ENCODE measurements at places on chromosomes 2 and 18.

DNA sequence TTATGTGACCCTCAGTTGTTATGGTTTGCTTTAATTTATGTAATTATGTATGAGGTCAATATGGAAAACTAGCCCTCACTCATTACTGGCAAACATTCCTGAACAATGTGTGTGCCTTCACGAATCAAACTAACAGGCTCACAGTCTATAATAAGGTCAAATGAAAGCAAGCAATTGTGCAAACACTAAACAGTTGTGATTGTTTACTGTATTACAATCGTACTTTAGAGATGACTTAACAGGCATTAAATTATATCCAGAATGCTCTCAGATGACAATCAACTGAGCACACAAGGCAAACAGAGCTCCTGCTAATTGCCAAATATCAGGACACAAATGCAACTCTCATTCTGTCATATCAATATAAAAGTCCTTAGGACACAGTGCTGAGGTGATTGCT, 29.5 kb downstream of the COL5A2 start:
- no peak for DNase-seq

DNA sequence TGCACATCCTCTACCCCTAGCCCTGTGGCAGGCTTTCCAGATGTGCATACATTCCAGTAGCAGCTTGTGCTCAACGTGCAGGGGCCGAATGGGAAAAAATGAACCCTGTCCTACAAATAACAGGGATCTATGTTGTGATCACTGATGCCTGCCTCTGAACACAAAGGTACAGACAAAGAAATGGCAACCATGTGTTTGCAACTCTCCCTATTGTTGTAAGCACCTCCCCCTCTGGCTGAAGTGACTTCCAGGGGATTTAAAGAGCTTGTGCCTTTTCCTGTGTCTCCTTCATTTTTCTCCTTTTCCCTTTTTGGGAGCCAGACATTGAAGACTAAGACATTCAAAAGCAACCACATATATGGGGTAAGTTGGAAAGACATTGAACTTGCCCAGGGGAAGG, 21.6 kb downstream of the ARHGAP25 start:
- no peak for DNase-seq

DNA sequence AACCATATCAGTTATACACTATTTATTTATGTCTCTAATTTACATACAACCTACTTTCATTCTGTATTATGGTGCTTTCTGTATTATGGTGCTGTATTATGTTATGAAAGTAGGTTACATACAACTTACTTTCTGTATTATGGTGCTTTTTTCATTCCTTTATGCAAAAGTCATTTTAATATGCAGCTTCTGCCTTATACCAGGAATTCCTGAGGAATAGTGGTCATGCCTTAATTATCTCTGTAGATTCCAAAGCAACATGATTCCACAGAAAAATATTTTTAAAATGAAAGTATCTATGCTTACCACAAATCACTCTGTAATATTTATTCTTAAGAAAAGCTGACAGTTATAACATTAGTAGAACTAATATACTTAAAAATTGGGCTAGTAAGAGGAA, 922.0 kb upstream of the NRXN1 start:
- DNase-seq, result no peak

DNA sequence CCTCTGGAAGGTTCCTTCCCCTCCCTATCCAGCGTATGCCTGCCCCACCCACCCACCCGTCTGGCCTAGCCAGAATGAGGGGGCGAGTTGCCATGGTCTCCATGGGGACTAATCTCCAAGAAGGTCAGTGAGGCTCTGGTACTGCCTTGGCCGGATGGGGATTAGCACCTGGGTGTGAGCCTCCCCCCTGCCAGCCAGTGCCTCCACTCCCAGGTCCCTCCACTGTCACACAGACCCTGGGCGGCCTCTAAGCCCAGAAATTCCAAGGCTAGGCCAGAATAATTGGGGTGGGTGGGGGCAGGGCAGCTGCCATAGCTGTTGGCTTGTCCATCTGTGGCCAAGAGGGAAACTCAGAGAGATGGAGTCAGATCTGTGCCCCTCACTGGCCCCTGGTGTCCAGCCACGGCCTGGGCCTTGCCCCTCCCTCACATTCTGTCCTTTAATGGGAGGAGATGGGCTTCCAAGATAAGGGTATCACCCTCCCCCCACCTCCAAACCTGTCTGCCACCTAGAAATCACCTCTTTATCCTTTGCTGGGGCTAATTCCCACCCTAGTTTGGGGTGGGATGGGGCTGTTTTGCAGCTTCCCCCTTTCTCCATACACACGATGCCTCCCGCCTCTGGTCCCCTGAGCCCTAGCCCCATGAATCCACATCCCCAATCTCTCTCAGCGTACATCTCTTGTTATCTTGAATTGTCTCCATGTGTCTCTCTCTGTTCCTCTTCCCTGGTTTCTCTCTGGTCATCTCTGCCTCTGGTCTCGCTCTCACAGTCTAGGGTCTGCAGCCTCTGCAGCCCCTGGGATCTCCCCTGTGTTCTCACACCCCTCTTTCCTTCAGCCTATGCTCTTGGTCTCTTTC, 6.0 kb upstream of the CRYBA2 start:
- DNase-seq, result no peak

DNA sequence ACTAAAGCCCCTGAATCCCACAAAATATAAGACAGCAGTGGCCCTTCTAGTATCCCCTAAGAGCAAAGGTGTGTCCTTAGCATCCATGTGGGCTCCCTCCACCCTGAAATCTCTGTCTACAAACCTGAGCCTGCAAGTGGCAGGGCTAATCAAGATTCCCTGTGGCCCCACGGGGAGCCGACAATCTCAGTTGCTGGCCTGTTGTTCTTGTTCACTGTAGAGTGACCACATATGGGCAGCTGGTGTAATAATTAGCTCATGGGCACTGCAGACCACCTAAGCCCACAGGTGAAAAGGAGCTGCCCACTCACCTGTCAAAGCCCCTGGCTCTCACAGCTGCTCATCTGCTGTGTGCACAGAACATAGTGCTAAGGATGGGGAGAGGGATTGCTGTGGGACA, 102.3 kb downstream of the MRO start:
- no peak for DNase-seq

- DNase-seq, result no peak
Observed at GRCh38 chr2:77443076-77443475, 79.1 kb downstream of the LRRTM4 start.

DNA sequence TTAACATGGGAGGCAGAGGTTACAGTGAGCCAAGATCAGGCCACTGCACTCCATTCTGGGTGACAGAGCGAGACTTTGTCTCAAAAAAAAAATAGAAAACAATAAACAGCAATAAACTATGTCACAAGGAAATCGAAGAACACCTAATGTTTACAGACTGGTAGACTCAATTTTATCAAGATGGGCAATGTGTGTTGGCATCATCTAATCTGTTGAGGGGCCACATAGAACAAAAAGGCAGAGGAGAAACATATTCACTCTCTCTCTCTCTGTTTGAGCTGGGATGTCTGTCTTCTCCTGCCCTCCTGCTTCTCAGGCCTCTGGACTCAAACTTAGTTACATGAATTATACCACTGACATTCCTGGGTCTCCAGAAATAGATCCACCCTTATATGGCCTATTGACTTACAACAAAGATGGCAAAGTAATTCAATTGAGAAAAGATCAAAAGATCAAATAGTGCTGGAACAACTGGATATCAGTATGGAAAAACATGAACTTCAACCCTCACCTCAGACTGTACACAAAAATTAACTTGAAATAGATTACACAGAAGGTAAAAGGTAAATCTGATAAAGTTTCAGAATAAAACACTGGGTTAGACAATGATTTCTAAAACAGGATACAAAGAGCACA, 703.8 kb upstream of the CRIM1 start:
- DNase-seq, result no peak

DNA sequence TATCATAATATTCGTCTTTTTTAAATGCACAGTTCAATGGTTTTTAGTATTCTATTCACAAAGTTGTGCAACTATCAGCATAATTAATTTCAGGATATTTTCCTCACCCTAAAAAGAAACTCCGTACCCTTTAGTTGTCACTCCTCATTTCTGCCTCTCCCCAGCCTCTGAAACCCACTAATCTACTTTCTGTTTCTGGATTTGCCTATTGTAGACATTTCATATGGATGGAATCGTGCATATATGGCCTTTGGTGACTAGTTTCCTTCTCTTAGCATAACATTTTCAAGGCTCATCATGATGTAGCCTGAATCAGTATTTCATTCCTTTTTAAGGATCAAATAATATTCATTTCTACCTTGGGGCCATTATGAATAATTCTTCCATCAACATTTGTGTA, 18.5 kb downstream of the NEURL3 start:
- DNase-seq, result no peak

DNA sequence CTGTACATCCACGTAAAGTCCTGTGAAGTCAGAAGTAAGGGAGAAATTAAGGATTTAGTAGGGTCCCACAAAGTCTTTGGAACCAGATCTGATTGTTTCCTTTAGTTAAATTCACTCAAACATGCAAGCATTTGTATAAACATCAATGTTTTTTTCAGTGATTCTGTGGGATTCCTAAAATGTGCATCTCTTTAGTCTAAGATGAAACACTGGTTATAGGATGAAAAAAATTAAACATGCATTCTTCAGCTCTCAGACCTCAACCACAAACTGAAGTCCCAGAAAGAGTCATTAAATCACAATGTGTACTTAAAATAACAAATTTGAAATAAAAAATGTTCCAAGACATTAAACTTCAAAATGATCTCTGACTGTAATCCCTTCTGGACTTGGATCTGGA, 76.5 kb upstream of the APCDD1 start:
- DNase-seq, result no peak

DNA sequence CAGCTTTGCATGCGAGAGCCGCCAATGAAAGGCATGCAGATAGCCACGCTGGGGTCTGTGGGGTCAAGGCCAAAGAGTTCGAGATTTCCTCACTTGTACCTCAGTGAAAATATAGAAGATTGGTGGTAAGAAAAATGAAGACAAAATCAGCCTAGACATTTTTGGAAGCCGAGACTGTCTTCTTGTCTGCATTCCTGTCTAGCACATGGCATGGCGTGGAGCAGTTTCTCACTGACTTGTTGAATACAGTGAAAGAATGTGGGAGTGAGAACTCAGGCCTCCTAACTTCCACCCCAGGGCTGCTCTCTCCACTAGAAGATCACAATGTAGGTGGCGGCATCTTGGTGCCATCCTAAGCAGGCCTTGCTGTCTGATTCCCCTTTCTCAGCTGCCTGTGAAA, 740.8 kb upstream of the HS6ST1 start:
- DNase-seq, result no peak

GRCh38 chr2:203185864-203186263, 53.0 kb upstream of the CYP20A1 start:
- no peak for DNase-seq

DNA sequence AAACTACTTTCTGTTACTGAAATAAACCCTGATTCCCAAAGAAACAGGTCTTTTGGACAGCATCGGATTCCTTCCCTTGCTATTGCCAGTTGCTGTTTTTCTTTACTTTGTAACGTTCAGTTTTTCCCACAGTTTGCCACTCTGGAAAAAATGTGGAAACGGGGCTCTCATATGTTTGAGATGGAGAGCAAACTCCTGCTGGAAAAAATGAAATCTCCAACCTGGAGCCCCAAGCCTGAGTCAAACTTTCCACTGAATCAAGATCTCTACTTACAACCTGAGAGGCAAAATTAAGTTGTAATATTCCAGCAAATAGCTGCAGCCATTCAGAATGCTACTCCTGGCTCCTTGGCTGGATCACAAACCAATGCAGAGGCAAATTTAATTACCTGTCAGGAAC, 270.7 kb downstream of the SRBD1 start:
- DNase-seq, result no peak

- DNase-seq, result peak; percentile 80
Observed at GRCh38 chr18:9117980-9118841, 15.7 kb downstream of the NDUFV2 start.

DNA sequence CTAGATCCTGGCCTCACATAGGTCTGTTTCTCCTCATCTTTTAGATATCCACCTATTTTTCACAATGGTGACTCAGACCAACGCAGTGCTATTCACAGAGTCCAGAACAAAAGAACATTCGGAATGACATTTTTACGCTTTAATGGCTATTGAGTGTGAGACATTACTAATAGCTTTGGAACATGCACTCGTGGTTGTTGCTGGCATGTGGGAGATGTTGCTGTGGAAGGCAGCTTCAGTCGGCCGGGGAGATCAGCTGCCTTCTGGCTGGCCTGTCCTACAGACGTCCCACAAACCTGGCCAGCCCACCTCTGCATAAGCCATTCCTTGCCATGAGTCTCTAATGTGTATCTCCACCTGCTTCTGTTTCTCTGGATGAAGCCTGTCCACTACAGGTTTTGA, 3.4 kb downstream of the MBP start:
- no peak for DNase-seq

- no peak for DNase-seq
Observed at GRCh38 chr2:147108548-147108947, 736.3 kb upstream of the ACVR2A start.

DNA sequence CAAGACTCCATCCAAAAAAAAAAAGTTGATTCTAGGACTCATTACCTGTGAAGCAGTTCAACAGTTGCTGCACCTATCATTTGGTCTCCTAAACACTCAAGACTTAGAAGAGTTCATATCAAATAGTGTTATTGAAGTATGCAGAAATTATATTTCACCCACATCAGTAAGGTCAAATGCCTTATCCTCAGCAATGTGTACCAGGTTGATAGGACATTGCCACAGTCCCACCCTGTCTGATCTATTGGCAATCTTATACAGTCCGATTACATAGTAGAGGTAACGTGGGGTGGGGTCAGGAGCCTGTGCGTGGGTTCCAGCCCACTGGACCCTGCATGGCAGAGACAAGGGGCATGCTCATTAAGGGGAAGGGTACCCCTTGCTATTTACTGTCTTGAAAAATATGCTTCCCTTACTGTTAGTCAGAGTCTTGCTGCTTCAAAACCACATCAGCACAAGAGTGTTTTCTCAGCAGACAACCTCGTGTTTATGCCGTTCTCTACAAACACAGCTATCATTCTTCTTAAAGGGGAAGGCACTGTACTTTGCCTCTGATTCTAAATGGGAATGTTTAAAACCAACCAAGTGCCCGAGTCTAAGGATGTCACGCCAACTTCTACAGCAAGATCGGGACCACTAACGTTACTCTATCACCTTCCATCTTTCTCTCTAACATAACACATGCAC, 115.2 kb downstream of the MTCL1 start:
- no peak for DNase-seq

DNA sequence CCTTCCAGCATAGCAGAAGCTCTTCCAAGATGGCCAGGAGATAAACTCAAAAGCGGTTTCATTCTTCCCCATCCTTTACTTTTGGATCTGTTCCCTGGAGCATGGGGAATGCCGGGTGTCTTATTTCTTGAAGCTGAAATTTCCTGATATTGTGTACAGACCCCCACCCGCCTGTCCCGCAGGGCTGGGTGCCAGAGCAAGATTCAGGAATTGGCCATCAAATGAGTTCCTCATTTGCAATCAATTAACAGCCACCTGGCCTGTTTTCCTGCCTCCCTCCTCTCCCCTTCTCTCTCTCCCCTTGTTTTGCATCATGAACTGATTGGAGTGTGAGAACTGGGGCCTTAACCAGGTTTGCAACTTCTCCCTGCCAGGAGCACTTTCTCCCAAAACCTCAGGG, 202.1 kb downstream of the SH3RF3 start:
- DNase-seq, result no peak

DNA sequence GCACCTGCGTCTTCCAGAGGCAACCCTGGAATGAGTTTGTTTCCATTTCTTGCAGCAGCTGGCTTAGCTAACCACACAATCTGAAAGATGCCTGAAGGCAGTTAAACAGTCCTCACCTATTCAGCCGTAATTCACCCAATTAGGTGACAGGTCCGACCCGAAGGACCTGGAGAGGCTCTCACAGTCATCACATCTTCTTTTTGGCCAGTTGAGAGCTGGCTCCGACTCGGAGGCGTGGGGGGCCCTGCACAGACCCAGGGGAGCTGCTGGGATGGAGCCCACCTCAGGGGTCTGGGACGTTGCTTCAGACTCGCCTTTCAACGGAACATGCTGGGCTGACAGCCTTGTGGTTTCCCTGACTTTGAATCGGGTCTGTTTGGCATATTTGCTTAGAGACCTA, 187.3 kb downstream of the RTP5 start:
- DNase-seq, result no peak
